Stimulated activated CD8-positive, alpha-beta memory T cell treated with anti-CD3 and anti-CD28 coated beads, Interleukin-4, amount 100 ng/mL, for 1 hour (primary cell): ENCODE measurements at places on chromosomes 6 and 20.

DNA sequence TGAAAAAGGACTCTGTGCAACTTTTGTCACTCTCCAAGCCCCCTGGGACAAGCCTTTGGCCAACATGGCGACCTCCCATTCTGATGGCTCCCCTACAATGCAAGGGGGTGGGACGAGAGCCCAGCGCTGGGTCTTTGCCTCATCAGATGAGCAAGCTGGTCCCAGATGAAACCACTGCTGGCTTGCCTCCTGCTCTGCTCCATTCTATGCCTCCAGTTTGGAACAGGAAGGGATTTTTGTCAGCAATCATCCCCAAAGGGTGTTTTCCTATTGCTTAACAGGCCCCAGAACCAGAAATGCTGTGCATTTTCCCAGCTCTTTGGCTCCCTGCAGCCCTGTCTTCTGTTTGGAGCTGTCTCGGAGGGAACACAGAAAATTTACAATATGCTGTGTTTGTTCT is 412.7 kb downstream of the MAFB start:
- DNase-seq, result no peak

- DNase-seq, result no peak
Observed at GRCh38 chr6:5337573-5337972, 76.3 kb downstream of the FARS2 start.

DNA sequence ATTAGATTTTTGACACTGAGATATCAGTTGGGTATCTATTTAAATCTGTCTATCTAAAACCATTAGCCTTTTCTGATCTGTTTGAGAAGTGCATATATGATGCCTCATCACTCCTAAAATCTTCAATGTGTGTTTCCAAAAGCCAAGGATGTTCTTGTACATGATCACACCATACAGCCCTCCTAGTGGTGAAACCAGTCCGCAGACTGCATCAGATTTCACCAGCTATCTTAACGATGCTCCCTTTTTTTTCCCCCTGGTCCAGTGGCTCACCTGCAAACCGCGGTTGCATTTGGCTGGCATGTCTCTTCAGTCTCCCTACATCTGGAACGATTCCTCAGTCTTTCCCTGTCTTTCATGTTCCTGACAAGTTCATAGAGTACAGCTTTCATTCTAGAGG is 4.0 kb downstream of the KIZ start:
- DNase-seq, result no peak

- no peak for DNase-seq
Observed at GRCh38 chr6:32982084-32982701, 13.8 kb downstream of the BRD2 start.

DNA sequence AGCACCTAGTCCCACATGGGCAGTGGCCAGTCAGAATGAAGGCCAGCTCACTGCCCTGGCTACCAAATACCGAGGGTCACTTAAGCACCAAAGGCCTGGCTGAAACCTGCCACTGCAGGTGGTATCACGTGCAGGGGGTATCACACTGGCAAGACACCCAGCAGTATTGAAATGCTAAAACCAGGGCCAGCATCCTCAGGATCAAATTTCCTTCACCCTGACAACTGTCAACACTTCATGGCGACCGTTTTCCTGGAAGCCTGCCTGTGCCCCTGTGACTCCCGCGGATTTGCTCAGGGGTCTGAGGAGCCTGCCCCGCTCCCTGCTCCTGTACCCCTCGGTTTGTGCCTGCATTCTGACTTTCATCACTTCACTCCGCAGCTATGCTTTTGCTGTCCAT is 151.1 kb downstream of the TTLL2 start:
- DNase-seq, result no peak

DNA sequence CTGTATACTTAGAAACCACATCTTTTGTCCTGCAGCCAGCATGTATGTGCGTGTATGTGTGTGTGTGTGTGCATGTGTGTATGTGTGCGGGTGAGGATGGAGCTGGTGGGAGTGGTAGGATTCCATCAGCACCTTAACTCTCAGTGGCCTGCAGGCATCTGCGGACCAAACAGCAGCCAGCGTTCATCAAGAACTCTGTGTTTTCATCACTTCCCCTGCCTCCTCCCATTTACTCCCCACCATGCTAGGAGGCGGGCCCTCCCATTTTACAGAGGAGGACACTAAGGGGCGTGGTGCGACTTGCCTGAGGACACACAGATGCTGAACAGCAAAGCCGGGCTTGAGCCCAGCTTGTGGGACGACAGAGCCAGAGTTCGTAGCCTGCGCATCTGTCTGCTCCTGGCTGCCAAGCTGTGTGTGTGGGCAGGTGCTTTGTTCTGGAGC is 8.9 kb downstream of the VSTM2L start:
- no peak for DNase-seq

- no peak for DNase-seq
Observed at GRCh38 chr6:101605874-101606273, 212.4 kb downstream of the GRIK2 start.
